ENCODE measurements at places on chromosomes 11 and 22.
A peak's percentile ranks its signal among the peaks of the same experiment; 100 is the strongest.

DNA sequence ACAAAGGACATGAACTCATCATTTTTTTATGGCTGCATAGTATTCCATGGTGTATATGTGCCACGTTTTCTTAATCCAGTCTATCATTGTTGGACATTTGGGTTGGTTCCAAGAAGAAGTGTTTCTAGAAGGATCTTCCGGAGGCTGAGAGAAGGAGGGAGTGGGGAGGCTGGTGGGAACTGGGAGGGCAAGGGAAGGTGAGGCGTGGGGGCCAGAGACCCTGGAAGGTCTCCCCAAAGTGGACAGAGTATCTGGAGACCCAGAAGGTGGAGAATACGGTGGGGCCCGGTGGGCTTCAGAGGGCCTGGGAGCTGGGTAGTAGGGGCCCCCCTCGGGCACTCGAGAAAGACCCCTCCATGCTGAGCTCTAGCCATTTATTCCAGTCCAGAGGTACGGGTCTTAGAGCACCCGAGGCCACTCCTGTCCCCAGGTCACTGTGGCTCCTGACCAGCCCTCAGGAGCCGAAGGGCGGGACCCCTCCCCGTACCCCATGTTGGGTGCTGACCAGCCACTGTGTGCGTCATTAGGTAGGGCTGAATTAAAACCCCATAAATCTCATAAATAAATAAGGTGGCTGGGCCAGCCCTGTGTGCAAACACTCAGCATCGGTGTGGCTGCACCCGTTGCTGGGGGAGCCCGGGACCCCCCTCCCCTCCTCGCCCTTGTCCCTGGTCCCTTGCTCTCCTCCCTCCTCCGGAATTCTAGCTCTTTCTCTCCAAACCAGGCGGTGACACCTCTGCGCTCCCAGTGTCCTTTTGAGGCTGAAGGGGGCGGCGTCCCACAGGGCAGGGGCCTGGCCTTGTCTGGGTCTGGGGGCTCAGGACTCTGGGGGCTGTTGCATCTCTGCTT, 38.8 kb upstream of the MUC5AC start:
- no peak for DNase-seq

DNA sequence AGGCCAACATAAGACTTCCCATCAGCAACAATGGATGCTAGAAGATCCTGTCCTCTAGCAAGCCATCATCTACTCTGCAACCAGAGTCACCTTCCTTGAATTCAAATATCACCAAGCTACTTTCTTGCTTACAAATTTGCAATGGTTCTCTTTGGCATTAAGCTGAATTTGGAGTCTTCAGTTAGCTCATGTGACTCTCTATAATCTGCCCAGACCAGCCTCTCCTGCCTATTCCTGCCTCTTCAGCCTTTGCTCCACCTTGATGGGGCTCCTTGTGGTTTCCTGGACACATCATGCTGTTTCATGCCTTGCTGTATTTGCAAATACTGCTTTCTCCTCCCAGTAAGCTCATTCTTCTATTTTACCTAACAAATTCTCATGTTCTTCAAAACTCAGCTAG, 82.3 kb downstream of the RASSF10 start:
- no peak for DNase-seq

DNA sequence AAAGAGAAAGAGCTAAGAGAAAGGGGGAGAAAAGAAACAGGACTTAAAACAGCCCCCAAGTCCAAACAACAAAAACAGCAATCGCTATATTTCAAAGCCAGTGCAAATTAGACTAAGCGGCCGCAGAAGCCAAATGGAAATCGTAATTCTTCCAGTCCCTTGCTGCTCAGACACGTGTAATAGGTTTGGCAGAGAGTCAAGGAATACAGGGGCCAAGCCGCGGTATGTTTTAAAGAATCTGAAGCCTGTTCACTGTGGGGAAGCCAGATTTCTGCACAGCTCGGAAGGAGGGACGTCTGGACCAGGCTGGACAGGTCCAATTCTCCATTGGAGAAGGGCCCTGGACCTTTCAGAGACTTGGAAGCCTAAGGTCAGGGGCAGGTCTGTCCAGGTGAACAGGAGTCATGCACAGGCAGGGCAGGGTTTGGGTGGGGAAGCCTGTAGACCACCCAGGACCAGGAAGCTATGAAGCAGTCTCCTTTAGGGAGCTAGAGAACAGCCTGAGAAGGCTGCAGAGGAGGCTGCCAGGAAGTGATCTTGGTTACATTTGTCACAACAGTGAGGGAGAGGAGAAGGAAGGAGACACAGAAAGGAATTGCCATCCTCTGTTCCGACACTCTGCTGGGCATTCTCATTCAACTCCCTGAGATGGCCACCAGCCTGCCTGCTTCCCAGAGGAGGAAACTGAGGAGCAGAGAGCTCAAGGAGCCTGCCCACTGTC, 265.5 kb upstream of the ISX start:
- no peak for DNase-seq

- DNase-seq, result no peak
Observed at GRCh38 chr22:33076343-33076742, 18.2 kb upstream of the SYN3 start.

DNA sequence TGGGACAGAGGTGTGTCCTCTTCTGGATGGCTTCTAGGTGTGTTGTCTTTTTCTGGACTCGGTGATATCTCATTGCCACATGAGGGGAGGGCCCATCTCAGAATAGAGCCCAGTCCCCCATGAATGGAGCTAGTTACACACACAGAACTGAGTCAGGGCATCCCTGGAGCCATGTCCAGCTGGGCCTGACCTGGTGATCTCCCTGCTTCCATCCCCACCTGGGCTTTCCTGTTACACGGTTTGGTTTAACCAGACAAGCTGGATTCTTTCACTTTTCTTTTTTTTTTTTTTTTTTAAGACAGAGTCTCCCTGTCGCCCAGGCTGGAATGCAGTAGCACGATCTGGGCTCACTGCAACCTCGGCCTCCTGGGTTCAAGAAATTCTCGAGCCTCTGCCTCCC, 6.1 kb upstream of the A4GALT start:
- DNase-seq, result no peak

GRCh38 chr11:69183613-69184012, 27.9 kb downstream of the SMIM38 start:
- DNase-seq, result no peak

DNA sequence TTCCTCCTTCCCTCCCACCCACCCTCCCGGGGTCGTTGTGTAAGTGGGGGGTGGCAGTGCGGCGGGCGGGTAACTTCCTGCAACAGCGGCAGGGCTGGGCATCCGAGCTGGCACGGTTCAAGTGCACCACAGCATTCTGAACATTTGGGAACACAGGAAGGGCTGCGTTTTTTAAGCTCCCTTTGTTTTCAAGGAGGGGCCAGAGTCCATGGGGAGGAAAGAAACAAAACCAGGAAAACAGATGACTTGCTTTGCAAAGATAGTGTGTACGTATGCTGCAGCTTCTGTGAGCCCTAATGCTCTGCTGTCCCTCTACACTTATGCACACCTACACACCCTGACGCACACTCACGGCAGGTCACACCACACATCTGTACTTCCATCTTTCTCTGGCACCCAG, 152.5 kb downstream of the FBXO7 start:
- DNase-seq, result no peak

DNA sequence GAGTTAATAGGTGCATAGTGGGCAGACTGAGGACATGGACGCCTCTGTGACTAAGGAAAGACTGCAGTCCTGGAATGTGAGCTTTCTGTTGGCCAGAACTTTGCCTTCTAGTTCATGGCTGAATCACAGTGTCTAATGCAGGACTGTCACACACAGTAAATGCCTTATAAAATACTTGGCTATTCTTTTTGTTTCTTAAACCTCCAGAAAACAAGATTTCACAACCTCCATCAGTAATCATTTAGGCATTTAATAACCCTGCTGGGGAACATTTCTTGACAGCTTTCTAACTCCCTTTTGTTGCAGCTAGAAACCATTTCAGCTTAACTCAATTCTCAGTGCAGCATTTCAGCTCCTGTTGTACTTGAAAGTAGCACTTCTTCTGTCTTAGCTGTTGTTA, 335.8 kb upstream of the DDI1 start:
- no peak for DNase-seq

- DNase-seq, result no peak
Observed at GRCh38 chr11:67516806-67517205, 6.4 kb downstream of the CABP2 start.

- no peak for DNase-seq
Observed at GRCh38 chr11:72524711-72525110, 90.4 kb upstream of the CLPB start.

- no peak for DNase-seq
Observed at GRCh38 chr22:38418589-38418988, 36.4 kb downstream of the KCNJ4 start.

GRCh38 chr22:20584872-20585638, 77.6 kb downstream of the MED15 start:
- DNase-seq, result no peak

DNA sequence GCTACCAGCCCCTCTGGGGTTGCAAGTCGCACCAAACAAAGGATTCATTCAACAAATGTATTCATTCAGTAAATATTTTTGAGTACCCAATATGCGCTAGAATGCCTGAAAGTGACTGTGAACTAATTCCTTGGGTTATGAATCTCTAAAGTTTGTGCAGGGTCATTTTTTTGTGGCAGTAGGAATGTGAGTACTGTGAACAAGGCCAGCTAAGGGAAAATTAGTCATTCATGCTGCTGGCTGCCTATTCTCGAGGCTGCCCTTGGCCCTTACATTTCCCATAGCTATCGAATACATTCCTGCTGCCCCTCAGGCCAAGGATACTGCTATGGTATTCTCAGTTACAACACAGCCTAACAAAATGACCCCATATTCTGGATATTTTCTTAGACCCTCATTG, 141.6 kb downstream of the TRPC6 start:
- no peak for DNase-seq

DNA sequence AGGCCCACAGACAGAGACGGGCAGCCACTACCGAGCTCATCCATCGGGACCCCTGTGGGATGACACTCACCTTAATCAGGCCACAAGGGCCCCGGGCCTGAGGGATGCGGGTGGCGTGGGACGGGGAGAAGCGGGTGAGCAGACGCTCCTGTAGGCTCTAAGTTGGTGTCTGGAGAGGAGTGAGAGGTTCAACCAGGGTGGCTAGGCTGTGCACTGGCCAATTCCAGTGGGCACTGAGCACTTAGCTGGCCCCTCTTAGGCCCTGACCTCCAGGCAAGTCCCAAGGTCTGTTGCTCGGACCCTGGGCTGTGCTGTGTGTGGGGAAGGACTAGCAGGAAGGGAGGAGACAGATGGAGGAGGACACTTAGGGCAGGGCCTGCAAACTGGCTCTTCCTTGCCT, 139.3 kb downstream of the ST3GAL4 start:
- DNase-seq, result no peak

- DNase-seq, result no peak
Observed at GRCh38 chr11:9150926-9151325, 59.5 kb upstream of the SCUBE2 start.

DNA sequence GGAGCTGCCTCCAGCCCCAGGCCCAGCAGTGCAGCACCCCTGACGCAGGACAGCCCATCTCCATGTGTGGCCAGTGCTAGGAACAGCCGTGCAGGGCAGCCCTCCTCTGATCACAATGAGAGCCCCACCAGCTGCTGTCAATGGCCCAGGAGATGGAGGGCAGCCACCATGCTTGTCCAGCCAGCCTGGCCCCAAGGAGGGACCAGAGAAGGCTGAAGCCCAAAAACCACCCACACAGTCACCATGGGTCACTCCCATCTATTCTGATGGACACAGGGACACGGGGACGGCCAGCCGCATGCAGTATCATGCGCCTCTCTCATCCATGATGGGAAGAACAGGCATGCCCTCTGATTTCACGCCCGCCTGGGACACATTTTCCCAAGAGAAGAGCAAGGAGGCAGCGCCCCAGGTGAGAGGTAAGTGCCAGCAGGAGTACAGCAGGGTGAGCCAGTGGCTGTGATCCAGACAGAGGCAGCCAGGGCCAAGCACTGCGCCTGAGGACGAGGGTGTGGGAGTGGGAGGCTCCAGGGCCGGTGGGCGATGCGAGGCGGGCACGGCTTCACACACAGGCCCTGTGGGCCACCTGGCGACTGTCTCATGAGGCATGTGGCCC, 33.6 kb upstream of the GNB1L start:
- no peak for DNase-seq

DNA sequence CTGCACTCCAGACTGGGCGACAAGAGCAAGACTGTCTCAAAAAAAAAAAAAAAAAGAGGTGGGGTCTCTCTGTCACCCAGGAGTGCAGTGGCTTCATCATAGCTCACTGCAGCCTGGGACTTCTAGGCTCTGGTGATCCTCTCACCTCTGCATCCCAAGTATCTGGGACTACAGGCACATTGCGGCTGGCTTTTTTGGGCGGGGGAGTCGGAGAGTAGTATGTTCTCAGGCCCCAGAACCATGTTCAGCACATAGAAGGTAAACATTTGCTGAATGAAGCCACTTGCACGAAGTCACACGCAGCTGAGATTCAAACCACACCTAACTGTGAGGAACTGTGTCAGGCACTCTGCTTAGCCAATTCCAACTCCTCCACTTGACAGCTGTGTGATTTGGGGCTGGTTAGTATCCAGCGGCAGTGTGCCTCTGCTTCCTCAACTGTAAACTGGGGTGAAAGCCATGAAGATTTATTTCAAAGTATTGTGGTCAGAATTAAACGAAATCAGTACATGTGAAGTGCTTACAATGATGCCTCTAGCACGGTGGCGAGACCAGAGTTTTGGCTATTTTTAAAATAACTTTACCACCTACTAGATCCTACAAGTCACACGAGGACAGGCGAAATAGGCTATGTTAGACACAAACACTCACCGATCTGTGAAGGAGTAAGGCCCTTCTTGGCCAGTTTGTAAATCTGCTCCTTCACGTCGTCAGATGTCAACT, 789 bp downstream of the RPS13 start:
- peak; percentile 11 for DNase-seq

DNA sequence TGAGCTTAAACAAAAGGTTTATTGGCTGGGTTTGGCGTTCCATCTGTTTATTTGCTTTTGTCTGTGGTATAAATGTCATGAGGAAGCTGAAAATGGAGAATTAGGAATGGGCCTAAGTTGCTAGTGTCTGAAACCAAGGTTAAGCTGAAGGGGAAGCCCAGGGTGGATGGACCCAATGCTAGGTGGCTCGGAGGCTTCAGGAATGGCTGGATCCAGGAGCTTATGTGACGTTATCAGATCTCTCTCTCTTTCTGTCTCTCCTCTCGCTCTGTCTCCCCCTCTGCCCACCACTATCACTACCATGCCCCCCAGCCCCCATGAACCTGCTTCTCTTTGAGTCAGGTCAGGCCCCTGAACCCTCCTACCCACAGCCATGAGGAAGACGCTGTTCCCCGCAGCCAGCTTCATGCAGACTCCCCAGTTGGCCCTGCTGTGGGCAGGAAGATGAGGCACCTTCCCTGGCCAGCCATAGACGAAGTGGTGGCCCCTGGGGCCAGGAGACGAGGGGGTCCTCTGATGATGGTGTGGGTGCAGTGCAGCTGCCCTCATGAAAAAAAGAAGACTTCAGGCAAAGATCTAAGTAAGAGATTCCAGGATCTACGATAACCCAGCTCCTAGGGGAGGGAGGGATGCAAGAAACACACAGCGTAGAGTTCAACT, 101.5 kb downstream of the BRD1 start:
- DNase-seq, result no peak

DNA sequence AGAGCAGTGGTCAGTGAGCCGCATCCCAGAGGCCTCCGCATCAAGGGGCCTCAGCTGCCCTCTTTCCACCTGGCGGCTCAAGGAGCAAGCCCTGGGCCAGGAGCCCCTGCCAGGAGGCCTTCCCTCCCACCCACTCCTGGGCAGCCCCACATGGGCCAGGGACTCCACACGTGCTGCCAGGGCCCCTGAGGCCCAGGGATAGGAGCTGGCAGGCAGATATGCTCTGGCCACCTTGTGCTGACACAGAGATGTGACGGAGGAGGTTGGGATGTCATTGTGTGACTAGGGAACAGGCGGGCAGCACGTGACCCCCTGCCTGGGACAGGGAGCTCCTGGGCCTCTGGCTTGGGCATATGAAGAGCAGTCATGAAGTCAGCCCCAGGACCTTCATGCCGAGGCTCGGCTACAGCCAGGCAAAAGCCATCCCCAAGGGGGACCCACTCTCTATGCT, 77.9 kb downstream of the PIWIL3 start:
- DNase-seq, result no peak

Data from CD4-positive, alpha-beta T cell treated with Interleukin-12 subunit alpha and Interleukin-12 subunit beta, for 1 hour (primary cell).